ENCODE measurements at places on chromosomes 4 and X.

GRCh38 chr4:24582235-24582832 is 2.0 kb downstream of the DHX15 start:
- no peak for DNase-seq

GRCh38 chr4:17165286-17165685 is 266.8 kb upstream of the LDB2 start:
- DNase-seq, result no peak

DNA sequence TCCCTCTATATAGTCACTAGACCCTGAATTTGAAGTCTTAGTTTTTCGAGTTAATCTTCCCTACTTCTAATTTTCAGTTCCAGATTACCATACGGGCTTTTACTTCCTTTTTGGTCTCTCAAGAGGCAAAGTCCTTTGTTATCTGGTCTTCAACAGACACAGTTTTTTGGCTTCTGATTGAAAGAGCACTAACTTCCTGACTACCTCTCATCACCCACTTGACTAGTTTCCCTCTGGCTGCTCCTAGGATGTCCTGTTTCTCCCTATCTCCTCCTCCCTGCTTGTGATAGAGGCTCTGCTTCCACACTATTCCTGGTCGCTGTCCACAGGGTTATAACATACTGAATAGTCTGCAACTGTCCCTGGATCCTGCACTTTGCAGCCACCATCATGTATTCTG is 16.7 kb upstream of the WDR44 start:
- DNase-seq, result no peak

GRCh38 chrX:23035493-23035892 is 35.7 kb downstream of the DDX53 start:
- no peak for DNase-seq

- peak; percentile 6 for DNase-seq
Measured at GRCh38 chr4:23455456-23456158, 434.2 kb downstream of the PPARGC1A start.

DNA sequence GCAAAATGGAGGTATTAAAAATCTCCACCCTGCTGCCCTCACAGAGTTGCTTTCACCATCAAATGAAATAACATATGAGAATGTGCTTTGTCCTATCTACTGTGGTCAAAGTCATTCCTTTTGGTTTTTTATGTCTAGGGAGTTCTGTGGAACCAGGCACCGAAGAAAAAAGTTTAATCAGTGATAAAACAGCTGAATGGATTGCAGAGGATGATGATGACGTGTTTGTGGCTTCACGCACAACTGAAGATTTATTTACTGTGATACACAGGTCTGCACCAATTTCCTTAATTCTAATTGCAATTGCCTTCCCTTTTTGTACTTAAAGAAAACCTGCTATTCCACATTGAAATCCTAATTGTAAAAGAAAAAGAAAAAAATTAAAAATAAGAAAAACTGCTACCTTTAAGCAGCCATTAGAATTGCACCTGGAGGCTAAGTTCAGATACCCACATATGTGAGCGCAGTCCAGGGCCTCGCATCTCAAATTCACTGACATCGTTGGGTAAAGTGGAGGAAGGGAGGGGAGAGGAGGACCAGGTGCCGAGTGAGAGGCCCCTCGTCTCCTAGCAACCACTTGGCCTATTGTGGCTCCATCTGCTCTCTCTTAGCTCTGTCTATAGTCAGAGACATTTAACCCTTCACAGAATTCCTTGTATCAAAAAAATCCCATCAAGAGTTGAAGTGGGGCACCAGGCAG is 10.5 kb upstream of the RTL5 start:
- no peak for DNase-seq

GRCh38 chrX:40897718-40898270 is 162.5 kb upstream of the MED14 start:
- no peak for DNase-seq

GRCh38 chrX:10001496-10001895 is 34.3 kb downstream of the CLDN34 start:
- no peak for DNase-seq
